RCC 7860 (cell line): ENCODE measurements at places on chromosomes 12 and 14.
A peak's percentile ranks its signal among the peaks of the same experiment; 100 is the strongest.

- DNase-seq: peak; percentile 13
These were observed 692 bp downstream of the MYG1 start for GRCh38 chr12:53300187-53300586.

DNA sequence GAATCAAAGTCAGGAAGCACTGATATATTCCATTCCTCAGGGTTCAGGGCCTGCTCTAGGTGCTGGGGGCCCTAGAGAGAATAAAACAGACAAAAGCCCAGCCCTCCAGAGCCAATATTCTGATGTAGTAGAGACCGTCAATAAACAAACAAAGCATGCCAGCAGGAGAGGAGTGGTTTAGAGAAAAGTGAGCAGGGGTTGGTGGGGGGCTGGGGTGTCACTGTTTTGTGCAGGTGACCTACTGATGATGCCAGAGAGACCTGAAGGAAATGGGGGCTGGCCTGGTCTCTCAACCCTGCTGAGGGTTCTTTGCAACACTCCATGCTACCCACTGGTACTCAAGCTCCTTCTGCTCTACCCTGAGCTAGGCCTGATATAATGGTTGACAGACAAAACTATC, 26.5 kb downstream of the IL26 start:
- no peak for DNase-seq

DNA sequence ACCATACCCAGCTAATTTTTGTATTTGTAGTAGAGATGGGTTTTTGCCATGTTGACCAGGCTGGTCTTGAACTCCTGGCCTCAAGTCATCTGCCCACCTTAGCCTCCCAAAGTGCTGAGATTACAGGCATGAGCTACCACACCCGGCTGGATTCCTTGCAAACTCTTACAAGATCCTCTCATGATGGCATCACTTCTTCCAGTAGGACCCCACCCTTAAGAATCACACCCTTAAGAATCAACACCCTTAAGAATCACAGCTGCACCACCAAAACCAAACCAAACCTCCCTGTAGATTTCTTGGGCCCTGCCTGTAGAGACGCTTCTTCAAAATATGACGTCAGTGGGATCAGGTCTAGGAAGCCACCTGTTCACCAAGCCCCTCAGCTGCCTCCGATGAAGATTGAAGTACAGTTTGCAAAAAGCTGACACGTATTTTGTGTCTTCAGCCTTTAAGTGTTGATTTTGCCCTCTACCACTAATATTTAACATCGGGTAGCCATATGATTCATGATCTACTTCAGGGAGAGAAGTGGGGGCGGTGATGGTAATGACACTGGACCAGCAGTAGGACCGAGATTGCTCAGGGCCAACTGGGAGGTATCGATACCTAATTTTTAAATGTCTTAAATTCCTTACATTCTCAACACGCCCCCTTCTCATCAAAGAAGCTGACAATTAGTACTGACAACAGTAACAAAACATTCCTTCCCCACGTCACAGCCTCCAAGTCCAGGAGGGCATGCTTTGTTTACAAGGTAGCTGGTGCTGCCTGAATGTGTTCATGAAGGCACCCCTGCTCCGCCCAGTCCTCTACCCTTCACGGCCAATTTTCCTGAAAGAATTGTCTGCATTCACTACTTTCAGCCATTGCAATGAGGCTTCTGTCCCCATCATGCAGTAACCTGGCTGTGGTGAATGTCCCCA, 57.2 kb downstream of the ESRRB start:
- DNase-seq: no peak

DNA sequence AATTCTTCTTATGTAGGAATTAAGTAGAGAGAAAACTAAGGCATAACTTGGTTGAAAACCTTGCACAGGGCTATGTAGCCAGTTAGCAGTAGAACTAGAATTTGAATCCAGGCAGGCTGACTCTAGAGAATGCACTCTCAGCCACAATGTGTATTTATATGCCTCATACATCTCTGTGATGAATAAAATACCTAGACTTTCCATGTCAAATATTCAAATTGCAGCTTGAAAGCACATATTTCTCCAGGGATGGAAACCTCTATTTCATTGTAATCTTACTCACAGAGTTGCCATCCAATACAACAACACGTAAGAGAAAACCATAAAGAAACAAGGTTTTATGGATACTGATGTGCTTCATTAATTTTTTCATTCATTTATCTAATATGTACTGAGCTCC, 256.0 kb upstream of the FLRT2 start:
- DNase-seq: no peak

DNA sequence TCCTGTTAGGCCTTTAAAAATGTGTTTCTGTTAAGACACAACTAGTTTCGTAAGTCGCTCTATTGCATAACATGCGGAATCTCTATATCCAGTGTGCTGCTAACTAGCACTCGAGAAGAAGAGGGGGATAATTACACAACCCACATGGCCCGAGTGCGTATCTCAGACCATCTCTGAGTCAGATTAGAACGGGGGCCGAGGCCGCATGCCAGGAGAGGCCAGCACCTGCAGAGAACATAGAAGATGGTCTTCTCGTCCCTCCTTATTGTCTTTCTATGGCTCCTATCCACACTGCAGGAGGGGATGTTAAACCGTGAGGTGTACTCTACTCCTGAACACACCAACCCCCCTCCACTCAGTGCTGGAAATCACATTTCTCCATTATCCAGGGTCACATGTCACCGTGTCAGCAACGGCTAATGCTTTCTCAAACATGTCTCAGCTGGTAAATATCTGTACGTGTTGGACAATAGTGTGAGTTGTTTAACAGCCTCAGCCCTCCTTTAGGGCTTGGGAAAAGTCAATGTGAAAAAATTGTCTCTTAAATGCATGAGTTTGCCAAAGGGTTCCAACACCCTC, 56.3 kb downstream of the CCDC88C start:
- no peak for DNase-seq

GRCh38 chr12:111408116-111408440, 2.4 kb downstream of the SH2B3 start:
- no peak for DNase-seq
